ENCODE measurements at places on chromosomes 2 and 18.

GRCh38 chr2:85887566-85888019 is 1.2 kb downstream of the ST3GAL5 start:
- DNase-seq = no peak

GRCh38 chr2:151576080-151576479 is 158.2 kb downstream of the NEB start:
- DNase-seq = no peak

DNA sequence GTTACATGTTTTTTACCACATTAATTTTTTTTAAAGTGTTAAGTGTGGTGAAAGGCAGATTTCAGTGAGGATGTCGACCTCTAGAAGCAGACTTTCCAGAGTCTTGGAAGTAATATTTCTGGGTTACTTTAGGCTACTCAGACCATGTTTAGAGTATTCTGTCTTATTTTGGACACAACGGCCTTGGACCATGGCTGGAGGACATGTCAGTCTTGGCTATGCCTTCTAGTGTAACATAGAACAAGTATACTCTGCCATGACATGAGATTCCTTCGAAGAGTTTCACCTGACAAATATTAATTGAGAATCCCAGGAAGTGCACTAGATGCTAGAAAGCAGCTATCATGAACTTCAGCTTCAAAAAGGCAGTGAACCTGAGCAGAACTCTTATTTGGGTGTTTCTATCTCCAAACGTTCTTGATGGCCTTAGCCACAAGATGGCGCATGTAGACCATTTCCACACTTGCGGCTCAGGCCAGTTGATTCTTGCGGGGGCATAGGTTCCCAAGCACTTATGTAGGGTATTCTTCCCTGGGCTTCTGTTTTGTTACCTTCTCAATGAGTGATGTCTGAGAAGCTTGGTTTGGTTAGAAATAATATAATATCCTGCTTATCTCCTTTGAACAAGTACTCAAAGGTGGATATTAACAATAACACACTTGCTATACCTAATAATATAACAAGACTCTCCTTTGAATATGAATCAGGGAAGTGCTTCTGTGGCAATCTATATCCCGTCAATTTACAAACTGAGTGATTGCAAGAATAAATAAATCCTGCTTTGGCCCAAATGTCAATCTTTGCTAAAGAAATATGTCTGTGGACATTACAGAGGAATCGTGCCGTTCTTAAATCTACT is 62.0 kb downstream of the CACNB4 start:
- DNase-seq = peak; percentile 19

DNA sequence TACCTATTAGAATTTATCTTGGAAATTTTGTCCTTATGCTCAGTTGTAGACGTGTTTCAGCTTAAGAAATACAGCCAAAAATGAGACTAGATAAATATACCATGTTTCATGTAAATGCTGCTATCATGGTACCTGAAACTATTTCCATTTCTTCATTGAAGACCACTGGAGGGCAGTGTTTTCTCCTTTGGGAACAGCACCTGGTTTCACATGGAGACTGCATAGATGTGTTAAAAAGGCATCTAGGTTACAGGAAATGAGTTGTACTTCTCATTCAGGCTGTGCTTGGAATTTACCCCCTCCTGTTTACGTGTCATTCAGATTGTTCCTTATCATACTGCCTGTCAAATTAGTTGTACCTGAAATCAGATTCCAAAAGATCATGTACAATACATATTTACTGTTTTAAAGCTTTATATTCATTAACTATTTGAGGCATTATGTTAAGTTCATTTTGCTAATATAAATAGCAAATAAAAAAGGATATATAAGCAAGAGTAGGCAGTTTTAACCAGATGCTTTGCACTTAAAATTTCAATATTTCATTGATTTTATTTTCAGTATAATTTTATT is 57.3 kb upstream of the PSMD14 start:
- DNase-seq = no peak
